Body of pancreas (tissue), 4 donors: ENCODE measurements at places on chromosomes 6 and 20. TPM values are rescaled to one million over a fixed set of nuclear protein-coding genes. Genes with fewer than 3 reads are reported as not detected.

Gene SERINC3
- total RNA-seq = 36.3 TPM

Gene BMP2
- total RNA-seq = 14.8 TPM

Gene SOBP
- total RNA-seq = 0.66 TPM

Gene HLA-DQB1
- 0.78 TPM for total RNA-seq

Gene GTF2H4
- 27.2 TPM for total RNA-seq

Gene FKBP1A
- total RNA-seq = 47.5 TPM

Gene CALHM6
- total RNA-seq = 2.3 TPM

Gene HLA-DQB2
- total RNA-seq = not detected

DNA sequence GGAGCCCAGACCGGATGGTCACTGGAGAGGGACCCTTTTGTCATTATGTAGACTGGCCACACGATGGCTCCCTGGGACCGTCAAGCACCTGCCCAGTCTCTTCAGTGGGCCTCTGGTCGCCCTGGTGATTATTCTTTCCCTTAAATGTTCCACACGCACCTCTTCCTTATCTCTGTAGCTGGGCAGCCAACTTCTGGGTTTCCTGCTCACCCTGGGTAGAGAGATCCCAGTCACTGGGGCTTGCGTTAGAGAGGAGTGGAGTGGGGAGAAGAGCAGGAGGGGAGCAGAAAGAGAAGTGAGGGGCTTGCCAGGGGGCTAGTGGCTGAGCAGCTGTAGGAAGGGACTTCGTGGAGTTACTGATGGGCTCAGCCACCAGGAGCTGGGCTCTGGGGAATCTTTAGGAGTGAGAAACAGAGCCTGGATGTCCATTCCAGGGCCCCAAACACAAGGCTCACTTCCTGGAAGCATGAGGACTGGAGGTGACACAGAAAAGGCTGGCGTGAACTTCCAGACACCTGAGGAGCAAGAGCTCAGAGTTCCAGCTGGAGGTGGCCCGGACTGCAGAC lies 150.1 kb downstream of the DHX35 start:
- H3K4me3 ChIP-seq = no peak overlapping the region
- H3K36me3 ChIP-seq = no peaks in the 10 kb centered on the region
- H3K4me1 ChIP-seq = peaks cover 5% of the 10 kb centered on the region
- peak; percentile 60 for DNase-seq
- H3K27ac ChIP-seq = no peak overlapping the region

DNA sequence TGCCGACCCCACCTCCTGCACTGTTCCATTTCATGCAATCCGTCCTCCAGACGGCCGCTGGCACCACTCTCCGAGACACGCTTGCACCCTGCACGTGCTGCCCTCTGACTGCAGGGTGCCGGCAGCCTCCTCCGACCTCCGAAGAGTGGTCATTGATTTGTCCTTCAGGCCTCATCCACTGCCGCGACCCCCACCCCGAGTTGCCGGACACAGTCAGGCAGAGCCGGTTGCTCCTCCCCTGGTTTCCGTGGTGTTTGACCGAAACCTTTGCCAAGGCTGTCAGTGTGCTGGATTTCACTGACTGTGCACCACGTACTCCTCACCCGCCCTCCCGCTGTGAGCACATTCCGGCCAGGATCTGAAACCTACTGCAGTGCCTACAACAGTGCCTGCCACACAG lies 156.4 kb upstream of the PDE10A start:
- H3K4me1 ChIP-seq = peaks cover 5% of the 10 kb centered on the region
- no peaks in the 10 kb centered on the region for H3K36me3 ChIP-seq
- H3K27ac ChIP-seq = no peak overlapping the region
- no peak overlapping the region for H3K4me3 ChIP-seq
- no peak for DNase-seq
- peaks cover 3% of the 10 kb centered on the region for H3K27me3 ChIP-seq

DNA sequence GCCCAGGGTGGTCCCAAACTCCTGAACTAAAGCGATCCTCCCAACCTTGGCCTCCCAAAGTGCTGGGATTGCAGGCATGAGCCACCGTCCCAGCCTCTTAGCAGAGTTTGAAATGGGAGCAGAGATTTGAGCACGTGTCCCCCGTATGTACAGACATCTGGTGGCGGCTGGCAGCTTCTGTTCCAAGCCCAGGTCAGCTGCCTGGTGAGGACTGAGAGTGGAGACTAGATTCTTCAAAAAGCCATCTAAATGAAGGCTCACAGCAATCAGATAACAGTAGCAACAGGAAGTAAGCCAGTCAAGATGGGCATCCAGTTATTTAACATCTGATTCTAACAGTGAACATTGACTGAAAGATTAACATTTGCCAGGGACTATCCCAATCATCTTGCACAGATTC lies 128.1 kb upstream of the AKAP12 start:
- H3K36me3 ChIP-seq = no peaks in the 10 kb centered on the region
- H3K4me1 ChIP-seq = no peaks in the 10 kb centered on the region
- no peak for DNase-seq
- no peak overlapping the region for H3K27ac ChIP-seq

DNA sequence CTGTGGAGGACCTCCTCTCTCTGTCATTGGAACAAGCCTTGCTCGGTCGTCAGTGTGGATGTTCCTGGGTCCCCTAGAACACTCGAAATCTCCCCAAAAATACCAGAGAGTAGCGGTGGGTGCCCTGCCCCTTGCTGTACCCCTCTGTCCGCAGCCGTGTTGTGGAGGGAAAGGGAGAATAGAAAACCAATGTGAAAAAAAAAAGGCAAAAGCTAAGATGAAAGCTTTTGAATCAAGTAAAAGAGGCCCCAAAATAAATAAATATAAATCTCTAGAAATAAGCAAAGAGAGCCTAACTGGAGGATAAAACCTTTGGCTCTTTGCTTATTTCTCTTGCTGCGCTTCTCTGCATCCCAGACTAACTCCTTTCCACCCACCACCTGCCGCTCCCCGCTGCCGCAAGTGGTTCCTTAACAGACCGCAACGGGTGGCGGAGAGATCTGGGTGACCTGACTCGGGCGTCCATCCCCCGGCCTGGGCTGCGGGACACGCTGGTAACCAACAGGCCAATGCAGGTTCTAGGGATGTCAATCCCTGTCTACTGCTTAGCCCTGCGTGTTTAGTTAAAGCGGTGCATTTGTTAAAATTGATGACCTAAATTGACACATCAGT lies 110.0 kb downstream of the GPX5 start:
- no peaks in the 10 kb centered on the region for H3K36me3 ChIP-seq
- H3K4me3 ChIP-seq = no peak overlapping the region
- H3K27me3 ChIP-seq = no peaks in the 10 kb centered on the region
- H3K4me1 ChIP-seq = peaks cover 10% of the 10 kb centered on the region
- no peak overlapping the region for H3K27ac ChIP-seq
- DNase-seq = no peak

- H3K4me1 ChIP-seq = peaks cover 21% of the 10 kb centered on the region
- no peaks in the 10 kb centered on the region for H3K36me3 ChIP-seq
- DNase-seq = no peak
- no peaks in the 10 kb centered on the region for H3K27me3 ChIP-seq
- H3K27ac ChIP-seq = no peak overlapping the region
- no peak overlapping the region for H3K4me3 ChIP-seq
Measured at GRCh38 chr6:149050160-149050559, 267.4 kb upstream of the TAB2 start.

DNA sequence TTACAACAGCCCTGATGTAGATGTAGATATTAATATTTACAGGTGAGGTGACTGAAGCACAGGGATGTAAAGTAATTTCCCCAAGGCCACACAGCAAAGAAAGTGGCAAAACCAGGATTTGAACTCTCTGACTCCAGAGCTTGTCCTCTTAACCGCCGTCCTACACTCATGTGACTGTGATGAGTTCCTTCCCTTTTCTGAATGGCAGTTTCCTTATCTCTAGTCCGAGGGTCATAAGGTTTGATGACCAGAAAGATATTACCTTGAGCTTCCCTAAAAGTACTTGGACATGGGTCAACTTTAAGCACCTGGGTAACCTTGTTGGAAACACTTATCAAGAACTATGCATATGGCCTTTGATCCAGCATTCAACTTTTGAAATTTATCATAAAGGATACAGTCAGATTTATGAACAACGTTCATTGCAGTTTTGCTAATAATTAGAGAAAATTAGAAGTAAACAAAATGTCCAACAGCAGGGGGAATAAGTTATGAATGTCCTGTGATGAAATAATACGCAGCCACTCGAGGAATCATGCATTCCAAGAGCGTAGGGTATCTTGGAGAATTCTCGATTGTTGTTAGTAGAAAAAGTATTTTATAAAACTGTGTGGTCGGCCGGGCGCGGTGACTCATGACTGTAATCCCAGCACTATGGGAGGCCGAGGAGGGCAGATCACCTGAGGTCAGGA lies 2.3 kb upstream of the TLDC2 start:
- H3K27me3 ChIP-seq = no peaks in the 10 kb centered on the region
- H3K36me3 ChIP-seq = no peaks in the 10 kb centered on the region
- H3K4me1 ChIP-seq = no peaks in the 10 kb centered on the region

- no peaks in the 10 kb centered on the region for H3K36me3 ChIP-seq
- no peaks in the 10 kb centered on the region for H3K4me1 ChIP-seq
- DNase-seq = no peak
- H3K4me3 ChIP-seq = no peak overlapping the region
Measured at GRCh38 chr6:17336425-17336824, 55.3 kb downstream of the RBM24 start.
